ENCODE measurements at places on chromosomes 12 and 14.

DNA sequence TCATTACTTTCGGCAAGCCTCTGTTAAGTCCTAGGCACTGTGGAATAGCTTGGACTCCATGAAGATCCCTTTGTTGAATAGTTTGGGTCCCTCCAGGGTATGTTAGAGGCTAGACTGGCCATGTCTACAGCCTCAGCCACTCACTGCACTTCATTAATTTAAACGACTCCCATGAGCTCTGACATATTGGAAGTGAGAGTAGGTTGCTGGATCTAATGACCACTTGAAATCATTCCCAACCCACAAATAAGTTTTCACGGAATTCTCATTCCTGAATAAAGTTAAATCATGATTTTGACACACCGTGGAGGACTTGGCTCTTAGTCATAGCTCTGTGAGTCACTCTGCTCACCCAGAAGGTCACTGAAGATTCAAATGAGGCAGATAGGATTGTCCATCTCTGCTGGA lies 21.4 kb upstream of the APPL2 start:
- no peak for DNase-seq

GRCh38 chr14:26213846-26214575 lies 383.8 kb downstream of the NOVA1 start:
- no peak for DNase-seq

DNA sequence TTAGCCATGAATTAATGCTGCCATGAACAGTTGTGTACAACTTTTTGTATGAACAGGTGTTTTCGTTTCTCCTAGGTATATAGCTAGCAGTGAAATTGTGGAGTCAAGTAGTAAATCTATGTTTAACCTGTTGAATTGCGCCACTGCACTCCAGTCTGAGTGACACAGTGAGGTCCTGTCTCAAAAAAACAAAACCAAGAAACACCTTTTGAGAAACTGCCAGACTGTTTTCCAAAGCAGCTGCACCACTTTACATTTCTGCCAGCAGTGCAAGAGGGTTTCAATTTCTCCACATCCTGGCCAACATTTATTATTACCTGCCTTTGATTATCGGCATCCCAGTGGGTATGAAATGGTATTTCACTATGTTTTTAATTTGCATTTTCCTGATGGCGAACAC lies 3.3 kb upstream of the PLEKHG3 start:
- DNase-seq = no peak

DNA sequence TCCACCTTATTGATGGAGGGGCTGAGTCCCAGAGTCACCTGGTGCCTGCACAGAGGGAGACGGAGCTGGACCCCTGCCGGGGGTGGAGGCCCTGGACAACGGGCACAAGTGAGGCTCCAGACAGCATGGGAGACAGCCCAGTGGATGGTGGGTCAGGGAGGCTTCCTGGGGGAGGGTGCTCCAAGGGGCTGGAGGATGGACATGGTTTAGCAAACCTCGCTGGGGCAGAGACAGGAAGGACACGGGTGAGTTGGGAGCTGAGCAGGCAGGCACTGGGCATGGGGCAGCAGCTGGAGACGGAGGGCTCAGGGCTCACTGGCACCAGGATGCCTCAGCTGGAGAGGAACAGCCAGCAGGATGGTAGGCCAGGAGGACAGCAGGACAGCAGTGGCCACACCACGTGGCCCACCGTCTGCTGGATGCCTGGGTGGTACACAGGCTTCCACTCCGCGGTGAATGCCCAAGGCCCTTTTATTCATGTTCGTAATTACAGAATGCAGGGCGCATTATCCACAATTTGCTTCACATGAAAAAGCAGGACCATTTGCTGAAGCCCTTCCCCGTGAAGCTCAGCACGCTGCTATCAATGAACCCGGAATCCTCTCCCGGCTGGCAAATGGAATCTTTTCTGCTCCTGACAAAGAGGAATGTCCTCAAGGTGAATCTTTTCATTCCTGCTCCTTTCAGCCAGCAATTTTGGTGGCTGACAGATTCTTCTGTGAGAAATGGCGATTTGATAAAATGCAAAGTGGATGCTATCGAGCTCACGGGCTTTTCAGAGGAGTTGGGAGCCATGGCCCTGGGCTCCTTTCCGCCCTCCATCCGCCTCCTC lies 138.1 kb upstream of the C14orf180 start:
- no peak for DNase-seq

DNA sequence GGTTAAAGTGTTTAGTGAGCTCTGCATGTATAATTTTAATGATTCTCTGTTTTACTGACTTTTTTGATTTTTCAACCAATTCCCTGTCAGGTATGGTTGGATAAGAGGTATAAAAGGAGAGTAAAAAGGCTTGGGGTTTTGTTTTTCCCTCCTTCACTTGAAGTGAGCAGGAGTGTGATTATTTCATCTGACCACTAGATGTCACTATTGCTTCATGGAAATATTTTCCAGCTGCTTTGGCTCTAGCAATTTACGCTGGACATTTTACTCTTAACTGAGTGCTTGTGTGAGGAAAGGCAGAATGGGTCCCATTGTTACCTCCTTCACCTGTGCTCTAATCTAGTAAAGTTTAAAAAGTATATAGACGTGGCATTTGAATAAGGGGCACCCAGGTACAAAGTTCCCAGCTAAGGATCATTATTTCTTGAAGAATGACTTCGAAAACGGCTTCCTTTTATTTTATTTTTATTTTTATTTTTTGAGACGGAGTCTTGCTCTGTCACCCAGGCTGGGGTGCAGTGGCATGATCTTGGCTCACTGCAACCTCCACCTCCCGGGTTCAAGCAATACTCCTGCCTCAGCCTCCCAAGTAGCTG lies 66.5 kb downstream of the TBC1D30 start:
- no peak for DNase-seq
